ENCODE measurements at places on chromosomes 4 and X.

DNA sequence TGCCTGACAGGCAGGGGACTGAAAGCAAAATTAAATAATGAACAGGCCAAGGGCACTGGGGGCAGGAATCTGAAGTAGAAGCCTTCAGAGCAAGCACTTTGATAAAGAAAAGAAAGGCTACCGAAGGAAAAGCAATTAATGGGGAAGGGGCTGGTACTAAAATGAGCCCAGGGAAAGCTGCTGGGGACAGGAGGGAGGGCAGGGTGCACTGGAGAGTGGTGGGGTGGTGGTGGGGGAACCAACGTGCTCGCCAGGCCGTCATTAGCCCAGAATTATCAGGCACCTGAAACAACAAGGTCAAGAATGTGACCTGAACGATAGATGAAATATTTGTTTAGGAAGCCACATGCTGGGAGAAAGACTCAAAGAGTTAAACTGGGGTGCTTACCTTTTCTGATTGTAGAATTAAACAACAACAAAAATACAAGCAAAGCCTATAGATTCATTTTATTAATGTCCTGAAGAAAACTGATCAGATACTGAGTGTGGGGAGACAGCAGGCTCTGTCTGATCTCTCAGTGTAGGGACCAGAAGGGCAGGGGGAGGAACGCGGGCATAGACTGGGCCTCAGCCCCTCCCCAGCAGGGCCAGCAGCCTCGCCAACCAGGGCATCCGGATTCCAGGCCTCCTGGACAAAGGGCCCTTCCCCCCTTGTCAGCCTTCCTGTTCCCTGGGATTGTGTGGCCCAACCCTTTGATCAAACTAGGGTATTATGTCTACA lies 239.7 kb upstream of the KLF3 start:
- no peak for DNase-seq

DNA sequence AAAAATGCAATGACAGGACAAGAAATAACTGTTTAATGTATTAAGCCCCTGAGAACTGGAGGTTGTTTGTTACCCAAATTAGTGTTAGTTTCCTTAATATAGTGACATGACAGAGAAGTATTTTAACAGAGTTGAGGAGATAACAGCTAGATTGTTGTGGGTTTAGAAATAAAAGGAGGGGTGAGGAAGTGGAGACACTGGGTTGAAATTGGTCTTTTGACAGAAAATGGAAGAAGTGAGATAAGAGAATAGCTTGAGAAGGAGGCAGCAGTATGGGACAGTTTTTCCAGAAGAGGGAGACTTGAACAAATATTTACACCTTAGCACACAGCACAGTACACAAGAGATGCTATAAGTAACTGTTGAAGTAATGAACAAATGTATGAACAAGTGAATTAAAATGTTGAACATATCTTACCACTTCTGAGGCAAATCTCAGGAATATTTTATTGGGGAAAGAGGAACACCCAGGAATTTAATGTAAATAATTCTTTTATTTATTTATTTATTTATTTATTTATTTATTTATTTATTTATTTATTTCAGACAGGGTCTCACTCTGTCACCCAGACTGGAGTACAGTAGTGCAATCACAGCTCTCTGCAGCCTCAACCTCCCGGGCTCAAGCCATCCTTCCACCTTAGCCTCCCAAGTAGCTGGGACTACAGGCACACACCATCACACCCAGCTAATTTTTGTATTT lies 58.0 kb upstream of the EGFL6 start:
- no peak for DNase-seq

DNA sequence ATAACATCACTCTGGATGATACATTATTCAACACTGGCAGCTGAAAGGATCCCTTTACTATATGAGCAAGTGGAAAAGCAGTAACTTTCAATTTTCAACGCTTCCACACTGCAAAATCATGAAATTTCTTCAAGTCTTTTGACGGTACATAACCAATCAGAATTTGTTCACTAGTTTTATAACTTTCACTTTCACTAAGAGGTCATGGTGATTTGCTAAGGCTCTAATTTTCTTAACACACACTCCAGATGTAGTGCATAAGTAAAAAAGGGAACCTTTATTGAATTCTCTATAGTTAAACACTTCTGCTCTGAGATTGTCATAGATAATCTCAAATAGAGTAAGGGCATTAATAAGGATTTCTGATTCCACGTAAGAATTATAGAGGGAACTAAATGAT lies 4.1 kb downstream of the ARMCX2 start:
- DNase-seq: no peak

- DNase-seq: no peak
Observed at GRCh38 chr4:152536545-152537182, 772 bp upstream of the FBXW7 start.

GRCh38 chrX:56804867-56805266 lies 75.8 kb downstream of the NBDY start:
- DNase-seq: no peak

DNA sequence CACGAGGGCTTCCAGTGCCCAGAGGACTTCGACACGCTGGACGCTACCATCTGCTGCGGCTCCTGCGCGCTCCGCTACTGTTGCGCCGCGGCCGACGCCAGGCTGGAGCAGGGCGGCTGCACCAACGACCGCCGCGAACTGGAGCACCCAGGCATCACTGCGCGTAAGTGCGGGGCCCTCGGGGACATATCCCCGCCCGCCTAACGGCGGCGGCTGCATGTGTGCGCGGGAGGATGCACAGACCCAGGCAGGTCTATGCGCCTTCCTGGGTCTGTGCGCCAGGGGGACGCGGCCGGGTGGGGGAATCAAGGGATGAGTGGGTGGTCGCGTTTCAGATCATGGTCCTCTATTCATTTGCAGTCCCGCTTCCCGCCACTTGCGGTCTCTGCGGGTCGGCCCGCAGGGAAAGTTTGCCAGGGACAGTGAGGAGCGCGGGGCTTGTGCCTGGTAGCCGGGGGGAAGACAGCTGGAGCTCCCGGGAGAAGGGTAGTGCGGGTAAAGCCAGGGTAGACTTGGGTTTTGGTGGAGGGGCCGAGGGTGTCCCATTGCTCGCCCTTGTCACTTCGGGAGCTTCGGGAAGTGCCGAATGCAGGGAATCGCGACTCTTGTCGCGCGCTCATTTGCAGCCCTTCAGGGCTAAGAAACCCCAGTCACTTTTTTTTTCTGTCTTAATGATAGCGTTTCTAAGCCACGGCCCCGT lies 1.0 kb downstream of the SHISA3 start:
- DNase-seq: no peak

GRCh38 chr4:1012034-1012739 lies 761 bp downstream of the FGFRL1 start:
- no peak for DNase-seq

GRCh38 chrX:120517936-120518335 lies 42.8 kb downstream of the CUL4B start:
- DNase-seq: no peak

DNA sequence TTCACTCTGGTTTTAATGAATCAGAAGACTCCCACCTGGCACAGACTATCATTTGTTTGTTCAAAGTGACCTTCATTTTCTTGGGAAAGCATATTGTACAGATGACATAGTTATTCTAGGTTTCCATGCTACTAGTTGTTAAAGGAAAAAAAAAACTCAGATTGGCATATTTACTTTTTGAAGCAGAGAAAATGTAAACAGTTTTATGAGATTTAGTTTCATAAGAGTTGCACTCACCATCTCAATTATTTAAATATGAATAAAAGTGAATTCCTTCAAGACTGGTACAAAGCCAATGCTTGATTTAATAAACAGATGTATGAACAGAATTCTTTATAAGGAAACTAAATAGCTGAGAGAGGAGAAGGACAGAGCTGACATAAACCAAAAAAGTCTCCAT lies 280.3 kb upstream of the UGT8 start:
- DNase-seq: no peak

DNA sequence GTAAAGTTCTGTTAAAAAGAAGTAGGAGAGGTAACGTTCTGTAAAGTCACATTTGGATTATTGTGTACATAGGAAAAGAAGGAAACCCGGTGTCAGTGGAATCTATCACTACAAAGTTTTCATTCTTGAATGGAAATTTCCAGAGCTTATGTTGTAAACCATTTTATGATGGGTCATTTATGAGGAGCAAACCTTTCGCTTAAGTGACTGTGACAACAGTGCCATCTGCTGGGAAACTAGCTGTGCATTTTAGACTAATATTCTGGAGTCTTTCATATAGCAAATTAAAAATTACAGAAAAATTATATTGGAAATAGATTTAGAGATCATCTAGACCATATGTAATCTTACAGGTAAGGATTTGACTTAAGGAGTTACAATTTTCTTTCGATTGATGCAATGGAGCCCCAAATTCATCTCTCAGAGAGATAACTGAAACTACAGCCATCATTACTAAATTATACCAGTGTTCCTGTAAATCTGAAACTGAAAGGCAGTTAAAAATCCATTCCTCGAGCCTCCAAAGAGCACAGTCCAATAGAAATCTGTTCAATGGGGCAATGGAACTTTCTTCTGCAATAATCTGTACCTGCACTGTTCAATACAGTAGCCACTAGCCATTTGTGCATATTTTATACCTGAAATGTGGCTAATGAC lies 26.9 kb downstream of the ASB9 start:
- DNase-seq: no peak

Measured in SIG-M5 (cell line).